ENCODE measurements at places on chromosomes 2 and 18.

GRCh38 chr2:122422384-122422991, 667.0 kb downstream of the TSN start:
- no peak for DNase-seq

DNA sequence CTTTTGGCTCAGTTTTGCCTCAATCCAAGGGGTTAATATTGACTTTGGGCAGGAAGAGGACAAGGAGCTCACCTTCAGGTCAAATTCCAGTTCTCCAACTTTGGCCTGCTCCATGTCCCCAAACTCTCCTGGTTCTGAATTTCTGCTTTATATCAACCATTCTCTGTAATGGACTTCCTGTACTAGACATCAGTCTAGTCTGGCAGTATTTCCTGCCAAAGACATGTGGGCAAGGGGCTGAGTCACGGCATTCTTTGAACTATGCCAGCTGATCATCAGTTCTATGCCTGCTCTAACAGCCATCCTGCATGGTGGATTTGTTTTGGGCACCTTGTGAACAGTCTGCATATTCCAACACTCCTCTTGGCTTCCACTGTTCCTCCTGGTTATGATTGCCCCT, 199.4 kb downstream of the ZEB2 start:
- DNase-seq: no peak

DNA sequence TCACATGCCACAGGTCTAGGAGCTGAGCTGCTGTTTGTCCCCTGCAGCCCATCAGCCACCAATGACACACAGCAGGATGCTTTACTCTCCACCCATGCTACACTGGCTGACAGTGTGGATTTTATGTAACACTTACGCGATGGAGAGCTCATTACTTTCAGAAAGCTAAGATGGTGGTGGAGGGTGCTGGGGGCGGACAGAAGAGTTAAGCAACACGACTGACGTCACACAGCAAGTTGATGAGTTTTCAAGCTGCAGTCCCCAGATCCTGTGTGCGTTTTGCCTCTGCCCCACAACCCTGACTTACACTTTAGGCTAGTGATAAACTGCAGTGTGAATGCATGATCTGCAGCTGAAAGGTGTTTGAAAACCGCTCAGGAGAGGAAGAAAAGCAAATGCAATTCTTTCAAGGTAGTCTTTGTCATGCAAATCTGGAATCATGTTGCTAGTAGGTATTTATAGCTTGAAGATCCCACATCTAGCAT, 42.4 kb downstream of the MRPS5 start:
- no peak for DNase-seq

DNA sequence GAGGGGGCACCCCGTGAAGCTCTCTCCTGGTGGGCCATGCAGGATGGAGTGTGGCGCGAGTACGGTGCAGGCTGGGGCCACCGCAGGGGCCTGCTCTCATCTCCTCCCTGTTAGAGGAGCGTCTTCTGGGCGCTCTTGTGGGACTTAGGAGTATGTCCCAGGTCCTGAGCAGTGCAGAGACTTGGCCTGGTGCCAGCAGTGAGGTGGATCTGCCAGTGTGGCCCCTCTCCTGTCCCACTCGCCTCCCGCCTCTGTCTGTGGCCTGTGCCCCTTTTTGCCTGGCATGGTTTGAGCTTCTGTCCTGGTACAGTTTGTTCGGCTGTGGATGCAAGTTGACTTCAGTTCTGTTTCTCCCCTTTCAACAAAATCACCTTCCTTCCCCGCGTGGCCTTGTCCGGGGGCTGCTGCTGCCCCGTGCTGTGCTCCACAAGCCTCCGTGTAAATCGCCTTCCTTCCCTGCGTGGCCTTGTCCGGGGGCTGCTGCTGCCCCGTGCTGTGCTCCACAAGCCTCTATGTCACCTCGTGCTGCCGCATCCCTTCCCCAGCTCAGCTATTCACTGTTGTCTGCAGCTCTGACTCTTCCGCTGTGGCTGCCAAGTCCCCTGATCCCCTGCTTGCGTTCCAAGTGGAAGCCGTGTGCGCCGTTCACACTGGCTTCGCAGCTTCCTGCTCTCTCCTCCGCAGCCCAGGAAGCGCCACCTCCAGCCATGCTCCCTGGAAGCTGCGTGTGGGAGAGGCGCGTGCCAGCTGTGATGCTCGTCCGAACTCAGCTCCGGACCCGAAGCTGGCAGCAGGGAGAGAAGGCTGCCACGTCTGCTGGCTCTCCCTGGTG, 13.7 kb downstream of the LDLRAD4 start:
- no peak for DNase-seq

- no peak for DNase-seq
These were observed 71.3 kb upstream of the NYAP2 start for GRCh38 chr2:225328192-225328591.

DNA sequence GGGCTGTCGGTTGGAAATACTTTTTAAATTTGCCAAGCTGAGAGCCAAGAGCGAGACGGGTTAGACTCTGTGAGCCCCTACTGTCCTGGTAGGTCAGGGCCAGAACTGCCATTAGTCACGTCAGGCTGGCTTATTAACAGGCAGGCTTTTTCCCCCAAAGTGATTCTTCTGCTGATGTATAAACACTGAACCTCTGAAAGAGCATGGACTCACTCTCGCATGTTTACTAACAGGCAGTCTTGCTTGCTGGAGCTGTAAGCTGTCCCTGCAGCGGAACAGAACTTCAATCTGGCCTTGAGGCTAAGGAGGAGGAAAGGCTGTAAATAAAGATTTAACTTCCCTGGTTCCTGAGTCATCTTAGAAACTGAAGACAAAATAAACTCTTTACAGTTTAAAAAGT, 288.4 kb downstream of the PIEZO2 start:
- DNase-seq: no peak

DNA sequence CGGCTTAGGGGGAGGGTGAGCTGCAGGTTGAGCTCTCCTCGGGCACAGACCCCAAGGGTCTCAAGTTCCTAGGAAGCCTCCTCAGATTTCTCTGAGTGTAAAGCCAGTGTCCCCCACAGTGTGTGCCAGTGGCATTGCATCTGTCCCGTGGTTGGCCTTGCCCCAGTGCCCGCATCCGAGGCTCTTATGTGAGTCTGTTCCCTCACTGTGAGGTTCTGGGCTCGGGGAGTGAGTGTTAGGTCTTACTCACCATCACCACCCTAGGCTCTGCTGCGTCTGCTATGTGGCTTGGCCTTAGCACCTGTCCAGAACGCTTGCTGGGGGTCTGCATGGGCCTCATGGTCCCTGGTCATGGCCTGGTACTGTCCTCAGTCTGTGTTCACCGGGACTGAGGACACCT, 88.7 kb upstream of the PXDN start:
- DNase-seq: no peak

GRCh38 chr2:199704358-199705238, 146.4 kb downstream of the FTCDNL1 start:
- peak; percentile 12 for DNase-seq

- peak; percentile 19 for DNase-seq
These were observed 665 bp upstream of the CACNB4 start for GRCh38 chr2:152099367-152100050.

GRCh38 chr2:145088756-145089155, 568.8 kb upstream of the ZEB2 start:
- no peak for DNase-seq

GRCh38 chr18:6434987-6435709, 20.4 kb upstream of the L3MBTL4 start:
- no peak for DNase-seq

- DNase-seq: no peak
These were observed 4.1 kb upstream of the TMEM177 start for GRCh38 chr2:119674711-119675500.

GRCh38 chr2:218992703-218993344, 398 bp downstream of the CRYBA2 start:
- peak; percentile 24 for DNase-seq

- no peak for DNase-seq
These were observed 32.3 kb downstream of the NPHP1 start for GRCh38 chr2:110172506-110172905.

DNA sequence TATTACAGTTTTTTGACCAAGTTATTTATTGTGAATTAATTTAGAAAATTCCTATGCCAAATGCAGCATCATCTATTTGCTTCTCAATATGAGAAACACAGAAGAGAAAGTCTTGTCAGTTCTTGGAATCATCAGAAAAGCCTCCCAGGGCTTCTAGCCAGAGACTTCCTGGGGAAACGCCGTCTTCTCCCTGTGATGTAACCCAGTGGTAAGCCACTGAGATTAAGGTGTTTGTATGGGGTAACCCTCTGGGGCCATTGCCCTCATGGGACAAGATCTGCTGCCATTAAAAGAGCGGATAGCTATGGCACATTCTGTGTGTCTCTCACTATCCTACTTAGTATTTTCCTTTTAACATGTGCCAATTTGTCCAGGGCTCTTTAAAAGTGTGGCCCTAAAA, 28.0 kb downstream of the ANKRD29 start:
- no peak for DNase-seq

GRCh38 chr2:119225926-119226325, 2.3 kb downstream of the STEAP3 start:
- no peak for DNase-seq

GRCh38 chr18:76121011-76121410, 374.0 kb downstream of the ZNF516 start:
- no peak for DNase-seq

- DNase-seq: no peak
These were observed 231.6 kb upstream of the SMAD2 start for GRCh38 chr18:48161911-48162698.

GRCh38 chr2:47195148-47195547, 40.0 kb upstream of the STPG4 start:
- no peak for DNase-seq

DNA sequence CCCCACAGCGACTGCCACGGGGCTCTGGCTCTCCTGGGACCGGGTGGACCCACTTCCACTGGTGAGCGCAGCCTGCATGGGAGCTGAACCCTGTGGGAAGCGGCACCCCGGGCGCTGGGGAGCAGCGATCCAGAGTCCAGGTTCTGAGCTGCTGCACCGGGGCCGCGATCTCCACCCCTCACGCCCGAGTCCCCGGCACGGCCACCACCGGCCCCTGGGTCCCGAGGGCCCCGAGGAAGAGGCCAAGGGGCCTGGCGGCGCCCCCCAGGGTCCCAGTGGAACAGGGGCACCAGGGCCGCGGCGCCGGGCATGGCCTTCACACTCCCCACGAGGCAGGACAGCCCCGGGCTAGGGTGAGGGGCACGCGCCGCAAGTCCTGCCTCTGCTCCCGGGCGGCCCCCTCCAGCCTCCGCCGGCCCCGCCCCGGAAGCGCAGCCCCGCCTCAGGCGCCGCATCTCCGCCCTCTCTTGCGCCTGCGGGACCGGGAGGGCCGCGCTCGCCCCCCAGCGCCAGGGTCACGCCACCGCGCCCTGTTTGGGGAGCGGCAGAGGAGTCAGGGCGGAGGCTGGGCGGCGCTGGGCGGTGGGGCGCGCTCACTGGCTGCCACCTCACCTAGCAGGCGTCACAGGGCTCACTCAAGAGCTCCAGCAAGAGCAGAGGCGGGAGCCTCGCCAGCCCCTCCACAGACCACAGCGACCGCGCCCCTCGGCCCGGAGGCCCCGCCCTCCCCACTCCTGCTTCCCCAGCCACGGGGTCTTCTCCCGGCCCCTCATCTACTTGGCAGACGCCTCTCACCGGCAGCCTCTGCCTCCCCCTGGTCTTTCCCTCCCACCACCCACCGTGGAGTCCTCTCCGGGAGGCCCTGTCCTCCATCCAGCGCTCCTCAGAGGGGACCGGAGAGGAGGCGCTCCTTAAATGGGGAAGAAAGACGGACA, 26.8 kb downstream of the THAP4 start:
- peak; percentile 88 for DNase-seq

- no peak for DNase-seq
These were observed 171.2 kb downstream of the NBAS start for GRCh38 chr2:15389895-15390294.

GRCh38 chr2:232368311-232368731, 10.2 kb upstream of the ALPP start:
- no peak for DNase-seq

- peak; percentile 25 for DNase-seq
These were observed 124.8 kb downstream of the NUP35 start for GRCh38 chr2:183248866-183249567.

- DNase-seq: peak; percentile 22
These were observed 808 bp downstream of the ATP5MC3 start for GRCh38 chr2:175180701-175181103.

DNA sequence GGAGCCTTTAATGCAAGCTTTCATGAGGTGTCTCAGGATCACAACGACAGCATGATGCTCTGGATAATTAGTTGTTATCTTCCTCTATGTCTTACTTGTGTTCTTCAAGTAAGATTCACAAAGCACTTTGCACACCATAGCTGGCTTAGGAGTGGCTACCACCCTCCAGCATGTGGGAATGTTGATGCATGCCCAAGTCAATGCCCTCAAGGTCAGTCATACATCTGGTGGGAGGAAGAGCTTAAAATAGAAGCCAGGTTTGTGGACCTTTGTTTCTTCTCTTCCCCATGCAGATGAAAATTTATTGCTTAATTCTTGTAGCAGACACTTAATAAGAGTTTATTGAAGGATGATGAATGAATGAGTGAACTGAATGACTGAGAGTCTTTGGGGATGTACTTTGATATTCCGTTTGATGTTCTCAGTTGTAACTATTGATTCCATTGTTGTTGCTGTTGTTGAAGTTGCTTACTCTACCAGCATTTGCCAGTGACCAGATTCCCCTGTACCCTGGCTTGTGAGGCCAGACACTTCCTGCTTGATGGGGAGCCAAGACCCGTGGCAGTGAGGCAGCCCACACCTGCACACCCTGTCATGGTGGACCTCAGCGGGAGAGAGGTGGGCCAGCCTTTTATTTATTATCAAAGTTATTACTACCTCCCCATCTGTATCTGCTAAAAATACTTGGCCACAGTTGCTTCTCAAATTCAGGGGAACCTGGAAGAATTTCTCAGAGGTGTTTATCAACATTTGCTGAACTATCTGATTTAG, 137.8 kb downstream of the LAMA3 start:
- no peak for DNase-seq

DNA sequence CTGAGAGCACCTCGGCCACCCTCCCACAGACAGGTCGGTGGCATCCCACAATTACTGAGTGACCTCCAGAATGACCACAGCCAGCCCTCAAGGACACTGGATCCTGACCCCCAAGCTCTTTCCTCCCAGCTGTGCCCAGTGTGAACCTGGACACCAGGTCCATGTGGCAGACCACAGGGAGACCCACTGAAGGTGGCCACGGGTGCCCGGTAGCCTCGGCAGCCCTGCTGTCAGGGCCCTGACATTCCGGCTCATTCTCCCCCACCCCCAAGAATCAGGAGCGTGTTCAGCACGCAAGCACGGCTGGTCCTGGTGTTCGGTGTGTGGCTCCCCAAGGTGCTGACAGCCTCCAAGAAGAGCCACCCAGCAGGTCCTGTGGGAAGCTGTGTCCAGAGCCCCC, 32.8 kb downstream of the AQP12A start:
- DNase-seq: no peak

- no peak for DNase-seq
These were observed 11.2 kb upstream of the CXXC1 start for GRCh38 chr18:50298443-50299284.

- DNase-seq: no peak
These were observed 45.9 kb upstream of the SPOPL start for GRCh38 chr2:138455691-138456090.

DNA sequence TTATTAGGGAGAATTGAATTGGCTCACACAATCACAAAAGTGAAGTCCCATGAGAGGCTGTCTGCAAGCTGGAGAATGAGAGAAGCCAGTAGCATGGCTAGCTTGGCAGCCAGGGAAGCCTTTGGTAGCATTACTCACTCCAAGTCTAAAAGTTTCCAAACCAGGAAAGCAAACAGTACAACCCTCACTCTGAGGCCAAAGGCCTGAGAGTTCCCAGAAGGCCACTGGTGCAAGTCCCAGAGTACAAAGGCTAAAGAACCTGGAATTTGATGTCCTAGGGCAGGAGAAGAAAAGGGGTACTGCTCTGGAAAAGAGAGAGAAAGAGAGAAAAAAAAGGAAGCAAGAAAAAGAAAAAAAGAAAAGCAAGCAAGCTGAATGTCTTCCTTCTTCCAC, 318.2 kb downstream of the RND3 start:
- no peak for DNase-seq
